ENCODE measurements at places on chromosomes 16 and 17. TPM values are rescaled to one million over a fixed set of nuclear protein-coding genes. Genes with fewer than 3 reads are reported as not detected.

GRCh38 chr16:7853197-7853596 lies 520.6 kb downstream of the RBFOX1 start:
- no peaks in the 10 kb centered on the region for H3K4me1 ChIP-seq
- no peak overlapping the region for H3K27ac ChIP-seq
- no peaks in the 10 kb centered on the region for H3K27me3 ChIP-seq

DNA sequence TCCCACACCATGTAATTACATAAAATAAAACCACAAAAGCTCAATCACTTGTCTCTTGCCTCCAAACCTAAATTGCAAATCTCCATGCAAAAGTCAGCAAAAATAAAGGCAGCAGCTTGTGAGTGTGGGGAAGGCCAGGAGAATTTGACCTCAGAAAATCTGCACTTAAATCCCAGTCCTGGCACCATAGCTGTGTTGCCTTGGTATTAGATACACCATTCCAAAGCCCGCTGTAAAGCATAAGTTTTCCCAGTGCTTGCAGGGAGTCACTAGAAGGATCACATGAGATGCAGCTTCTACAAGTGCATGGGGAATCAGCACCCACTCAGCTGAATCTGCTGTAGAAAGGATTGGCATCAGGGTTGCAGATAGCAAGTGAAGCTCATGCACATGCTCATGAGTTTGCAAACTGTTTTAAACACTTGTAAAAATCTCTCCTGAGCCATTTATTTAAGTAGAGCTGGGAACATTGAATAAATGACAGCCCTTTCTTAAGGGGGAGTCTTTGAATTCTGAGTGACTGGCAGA lies 495.0 kb upstream of the HSBP1 start:
- H3K27ac ChIP-seq = no peak overlapping the region
- DNase-seq = no peak
- H3K36me3 ChIP-seq = no peaks in the 10 kb centered on the region
- no peak overlapping the region for H3K4me3 ChIP-seq

- H3K27me3 ChIP-seq = no peaks in the 10 kb centered on the region
- H3K4me1 ChIP-seq = peaks cover 31% of the 10 kb centered on the region
- H3K36me3 ChIP-seq = peaks cover 48% of the 10 kb centered on the region
- no peak overlapping the region for H3K4me3 ChIP-seq
- DNase-seq = no peak
- H3K27ac ChIP-seq = no peak overlapping the region
Observed at GRCh38 chr17:4938069-4938491, 1.8 kb downstream of the SLC25A11 start.

DNA sequence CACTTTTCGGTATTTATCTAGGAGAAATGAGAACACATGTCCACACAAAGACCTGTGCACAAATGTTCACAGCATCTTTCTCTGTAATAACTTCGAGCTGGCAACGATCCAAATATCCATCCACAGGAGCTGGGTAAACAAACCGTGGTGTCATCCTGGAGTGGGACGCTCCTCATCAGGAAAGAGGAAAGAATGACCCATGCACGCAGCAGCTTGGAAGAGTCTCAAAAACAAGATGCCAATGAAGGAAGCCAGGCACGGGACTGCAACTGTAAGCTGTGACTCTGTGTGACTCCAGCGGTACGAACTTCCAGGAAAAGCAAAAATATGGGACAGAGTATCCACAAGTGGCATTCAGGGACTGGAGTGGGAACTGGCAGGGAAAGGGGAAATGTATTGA lies 36.7 kb upstream of the CIBAR2 start:
- peaks cover 14% of the 10 kb centered on the region for H3K4me1 ChIP-seq
- no peaks in the 10 kb centered on the region for H3K27me3 ChIP-seq
- no peaks in the 10 kb centered on the region for H3K36me3 ChIP-seq
- no peak for DNase-seq
- H3K4me3 ChIP-seq = no peak overlapping the region

DNA sequence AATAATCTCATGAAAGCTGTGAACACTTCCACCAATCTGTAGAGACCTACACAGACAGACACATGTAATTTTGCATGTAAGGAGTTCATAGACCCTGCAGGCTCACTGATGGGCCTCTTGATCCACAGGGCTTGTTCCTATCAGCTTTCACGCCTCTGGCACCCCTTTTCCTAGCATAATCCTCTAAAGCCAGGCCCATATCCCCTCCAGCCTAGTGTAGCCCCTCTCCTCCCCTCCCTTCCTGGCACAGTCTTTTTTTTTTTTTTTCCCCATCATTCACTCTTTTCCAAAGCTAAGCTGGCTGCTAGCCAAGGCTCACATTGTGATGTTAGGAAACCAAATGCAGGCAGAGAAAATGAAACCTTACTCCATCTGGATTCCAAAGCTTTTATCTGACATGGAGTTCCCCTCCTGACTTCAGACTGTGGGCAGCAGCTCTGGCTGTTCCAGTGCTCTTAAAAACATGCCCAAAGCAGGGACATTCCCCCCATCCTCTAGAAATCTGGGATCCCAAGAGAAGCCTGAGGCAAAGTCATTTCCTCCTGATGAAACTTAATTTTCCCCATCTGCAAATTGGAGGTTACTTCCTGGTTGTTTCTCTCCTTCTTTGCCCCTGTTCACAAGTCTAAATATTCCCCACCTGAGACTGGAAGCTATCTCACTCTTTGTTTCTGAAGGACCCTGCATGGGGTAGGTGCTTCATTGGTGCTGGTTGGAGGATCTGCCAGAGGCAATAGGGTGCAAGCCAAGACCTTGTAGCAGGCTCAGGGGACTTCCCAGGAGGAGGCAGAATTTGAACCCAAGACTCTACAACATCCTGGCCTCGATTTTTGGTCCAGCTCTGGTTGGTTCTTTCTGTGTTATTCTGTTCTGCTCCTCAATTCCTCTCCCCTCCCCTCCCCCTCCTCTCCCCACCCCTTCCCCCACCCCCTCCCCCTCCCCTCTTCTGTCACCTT lies 9.9 kb upstream of the CCL5 start:
- H3K27ac ChIP-seq = no peak overlapping the region
- H3K36me3 ChIP-seq = no peaks in the 10 kb centered on the region
- DNase-seq = no peak
- peaks cover 8% of the 10 kb centered on the region for H3K4me1 ChIP-seq

DNA sequence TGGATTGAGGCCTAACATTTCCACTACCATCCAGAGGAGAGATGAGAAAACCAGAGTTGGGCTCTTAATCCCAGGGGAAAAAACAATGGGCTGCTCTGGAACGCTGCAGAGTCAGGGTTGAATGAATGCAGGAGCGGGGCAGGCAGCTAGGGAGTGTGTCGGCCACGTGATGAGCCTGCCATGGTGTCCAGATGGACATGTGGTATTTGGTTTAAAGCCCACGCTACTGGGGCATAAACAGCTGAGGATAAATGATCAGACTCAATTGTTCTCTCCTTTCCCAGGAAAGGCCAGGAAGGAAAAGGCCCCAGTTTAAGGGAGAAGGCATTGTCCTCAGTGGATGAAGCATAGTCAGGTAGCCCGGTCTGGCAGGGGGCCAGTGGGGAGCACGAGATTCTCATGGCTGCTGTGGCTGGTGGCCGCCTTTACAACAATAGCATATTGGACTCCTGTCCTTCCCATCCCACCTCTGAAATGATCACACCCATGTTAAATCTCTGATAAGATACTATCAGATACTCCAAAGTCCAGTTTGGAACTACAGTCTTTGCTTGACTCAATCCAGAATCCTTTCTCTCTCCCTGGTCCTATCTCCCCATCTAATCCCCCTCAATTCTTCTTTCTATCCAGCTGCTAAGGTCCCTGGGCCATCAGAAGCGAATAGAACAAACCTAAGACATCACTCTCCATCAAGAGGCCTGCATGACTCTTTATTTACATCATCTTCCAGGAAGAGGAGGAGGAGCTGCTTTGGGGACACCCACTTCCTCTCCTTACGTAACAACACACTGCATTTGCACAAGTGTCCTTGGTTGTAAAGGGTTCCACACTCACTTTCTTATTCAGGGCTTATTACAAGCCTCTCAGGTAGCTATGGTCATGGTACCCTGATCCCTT lies 20.4 kb downstream of the CA4 start:
- no peaks in the 10 kb centered on the region for H3K36me3 ChIP-seq
- H3K27me3 ChIP-seq = no peaks in the 10 kb centered on the region
- peaks cover 6% of the 10 kb centered on the region for H3K4me1 ChIP-seq
- no peak overlapping the region for H3K4me3 ChIP-seq
- DNase-seq = no peak

GRCh38 chr16:87198328-87198832 lies 118.8 kb downstream of the C16orf95 start:
- no peaks in the 10 kb centered on the region for H3K36me3 ChIP-seq
- H3K27ac ChIP-seq = no peak overlapping the region
- no peaks in the 10 kb centered on the region for H3K4me1 ChIP-seq
- H3K27me3 ChIP-seq = no peaks in the 10 kb centered on the region
- DNase-seq = no peak

DNA sequence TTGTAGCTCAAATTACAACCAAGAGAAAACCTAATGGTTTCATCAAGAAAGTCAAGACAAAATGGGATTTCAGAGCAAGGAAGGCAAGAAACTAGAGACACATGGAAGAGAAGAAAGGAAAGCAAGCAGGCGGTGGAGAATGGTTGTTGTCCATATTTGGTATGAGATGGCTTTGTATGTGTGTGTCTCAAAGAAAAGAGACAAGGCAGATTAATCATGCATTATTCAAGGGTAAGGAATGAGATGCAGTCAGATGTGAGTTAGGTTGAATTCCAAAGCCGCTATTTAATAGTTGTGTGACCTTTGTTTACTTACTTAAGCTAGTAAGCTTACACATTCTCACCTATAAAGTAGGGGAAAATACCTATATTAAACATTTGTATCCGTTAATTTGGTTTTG lies 1029.6 kb downstream of the CDH11 start:
- no peak overlapping the region for H3K4me3 ChIP-seq
- H3K27ac ChIP-seq = no peak overlapping the region
- no peaks in the 10 kb centered on the region for H3K27me3 ChIP-seq
- H3K4me1 ChIP-seq = no peaks in the 10 kb centered on the region
- no peaks in the 10 kb centered on the region for H3K36me3 ChIP-seq

Gene SULT1A2
- total RNA-seq = not detected

Gene CEP112
- total RNA-seq = 10.9 TPM
